CD4-positive, alpha-beta T cell treated with Interleukin-4 for 4 hours (primary cell): ENCODE measurements at places on chromosomes 7 and 10.

GRCh38 chr10:48416584-48417232 lies 110.2 kb downstream of the MAPK8 start:
- DNase-seq = no peak

DNA sequence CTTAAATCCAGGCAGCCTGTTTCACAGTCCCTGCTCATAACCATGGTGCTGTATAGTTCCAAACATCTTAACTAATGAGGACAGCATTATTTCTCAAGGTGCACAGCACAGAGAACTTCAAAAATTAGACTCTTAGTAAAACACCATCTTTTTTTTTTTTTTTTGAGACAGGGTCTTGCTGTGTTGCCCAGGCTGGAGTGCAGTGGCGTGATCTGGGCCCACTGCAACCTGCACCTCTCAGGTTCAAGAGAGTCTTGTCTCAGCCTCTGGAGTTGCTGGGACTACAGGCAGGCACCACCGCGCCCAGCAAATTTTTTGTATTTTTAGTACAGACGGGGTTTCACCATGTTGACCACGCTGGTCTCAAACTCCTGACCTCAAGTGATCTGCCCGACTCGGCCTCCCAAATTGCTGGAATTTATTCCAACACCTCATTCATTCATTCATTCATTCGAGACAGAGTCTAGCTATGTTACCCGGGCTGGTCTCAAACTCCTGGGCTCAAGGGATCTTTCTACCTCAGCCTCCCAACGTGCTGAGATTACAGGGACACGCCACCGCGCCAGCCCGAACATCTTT lies 507 bp upstream of the TMEM254 start:
- DNase-seq = no peak

DNA sequence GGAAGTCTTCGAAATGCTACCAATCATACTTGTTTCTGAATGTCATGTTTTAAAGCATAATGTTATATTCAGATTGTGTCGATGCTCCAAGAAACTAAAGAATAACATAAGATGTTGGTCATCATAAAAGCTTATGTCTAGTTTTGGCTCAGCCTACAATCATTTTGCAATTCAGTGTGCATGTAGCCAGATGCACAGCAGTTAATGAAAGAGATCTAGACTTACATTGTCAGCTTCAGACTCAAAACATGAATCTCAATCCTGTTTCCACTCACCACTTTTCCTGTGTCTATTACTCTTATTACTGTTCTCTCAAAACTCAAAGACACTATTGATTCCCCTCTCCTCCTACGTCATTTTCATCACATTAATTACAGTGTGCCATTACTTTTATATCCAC lies 21.4 kb downstream of the TMEM196 start:
- no peak for DNase-seq

GRCh38 chr7:90595801-90596670 lies at the start of gene CDK14:
TSS of gene CDK14 (plus strand) at chr7:90596321. CDS start at chr7:90596628, 307 bp downstream.
- peak; percentile 6 for DNase-seq

DNA sequence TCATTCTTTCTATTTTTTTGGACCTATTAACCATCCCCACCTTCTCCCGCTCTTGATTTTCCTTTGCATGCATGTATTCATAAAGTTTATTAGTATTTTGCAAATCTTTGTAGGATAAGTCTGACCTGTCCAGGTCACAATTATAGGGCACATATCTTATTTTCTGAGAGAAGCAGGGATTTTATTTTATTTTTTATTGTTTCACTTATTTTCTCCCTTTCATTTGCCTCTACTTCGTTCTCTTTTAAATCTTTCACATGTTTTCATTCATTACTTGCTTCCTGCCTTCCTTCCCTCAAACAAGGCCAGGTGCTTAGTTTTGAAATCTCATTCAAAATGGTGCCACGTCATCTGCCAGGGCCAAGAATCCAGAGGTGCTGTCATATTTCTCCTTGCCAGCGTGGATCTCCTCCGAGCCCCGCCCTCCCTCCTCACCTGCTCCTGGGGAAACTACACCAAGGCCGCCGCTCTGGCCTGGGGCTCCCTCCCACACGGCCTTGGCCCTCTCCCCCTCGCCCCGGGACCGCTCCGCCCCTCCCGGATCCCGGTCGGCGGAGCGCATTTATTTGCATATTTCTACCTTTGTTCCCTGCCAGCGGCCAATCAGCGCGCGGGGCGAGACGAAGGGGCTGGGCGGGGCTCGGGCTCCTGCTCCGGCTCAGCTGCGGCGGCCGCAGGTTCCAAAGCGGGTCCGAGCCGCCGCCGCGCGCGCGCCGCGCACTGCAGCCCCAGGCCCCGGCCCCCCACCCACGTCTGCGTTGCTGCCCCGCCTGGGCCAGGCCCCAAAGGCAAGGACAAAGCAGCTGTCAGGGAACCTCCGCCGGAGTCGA lies at the start of gene TSPAN13:
TSS of gene TSPAN13 (plus strand) at position 654 of the 830 bp plus-strand sequence. CDS start 213 bp downstream, outside the sequence.
- DNase-seq = peak; percentile 25

- DNase-seq = no peak
Observed at GRCh38 chr10:98380493-98381339, 34.3 kb downstream of the PYROXD2 start.

GRCh38 chr10:75449382-75450074 lies 18.1 kb downstream of the LRMDA start:
- DNase-seq = no peak

- no peak for DNase-seq
Observed at GRCh38 chr7:123279949-123280348, 80.2 kb upstream of the SLC13A1 start.
